Stimulated activated CD4-positive, alpha-beta T cell treated with anti-CD3 and anti-CD28 coated beads, Interleukin-12 subunit alpha, Interleukin-12 subunit beta, amount 100 ng/mL, for 48 hours (primary cell): ENCODE measurements at places on chromosomes 12 and 14.

DNA sequence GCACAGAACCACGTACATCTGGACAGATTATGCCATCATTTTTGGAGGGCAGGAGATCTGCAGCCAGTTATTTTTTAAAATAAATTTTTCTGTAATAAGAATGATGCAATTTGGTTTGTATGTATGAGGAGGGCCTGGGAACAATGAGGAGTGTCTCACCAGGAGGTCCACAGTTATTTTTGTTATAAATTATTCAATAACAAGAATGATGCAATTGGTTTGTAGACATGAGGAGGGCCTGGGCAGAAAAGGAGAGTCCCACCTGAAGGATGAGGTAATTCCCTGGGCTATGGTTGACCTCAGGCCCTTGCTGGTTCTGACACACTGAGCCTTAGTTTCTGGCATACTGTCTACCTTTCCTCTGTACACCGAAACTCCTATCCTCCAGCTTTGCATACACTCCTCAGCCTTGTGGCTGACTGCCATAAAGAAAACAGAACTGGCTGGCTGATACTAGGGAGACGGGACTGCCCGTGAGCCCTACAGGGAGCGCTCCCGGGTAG, 9.0 kb upstream of the DCD start:
- no peak for DNase-seq

DNA sequence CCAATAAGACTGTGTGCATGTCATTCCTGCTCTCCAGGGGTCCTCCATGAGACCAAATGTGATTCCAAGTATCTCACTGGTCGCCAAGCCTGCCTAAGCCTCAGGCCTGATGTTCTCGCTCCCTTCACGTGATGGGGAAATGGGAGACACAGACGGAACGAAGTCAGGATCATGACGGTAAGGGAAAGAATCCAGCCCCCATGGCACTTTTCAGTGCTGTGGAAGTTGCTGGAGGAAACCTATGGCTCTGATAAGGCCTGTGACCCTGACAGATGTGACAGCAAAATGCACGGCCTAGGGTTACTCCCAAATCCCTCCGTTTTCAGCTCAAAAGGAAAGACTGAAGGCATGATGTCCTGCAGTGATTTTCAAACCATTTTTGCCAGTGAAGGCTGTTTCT, 184.9 kb downstream of the CALM1 start:
- no peak for DNase-seq

GRCh38 chr12:96081596-96081995, 46.2 kb upstream of the LTA4H start:
- no peak for DNase-seq

GRCh38 chr12:52539083-52539820, 13.7 kb downstream of the KRT71 start:
- no peak for DNase-seq

GRCh38 chr12:107105410-107105703, 12.0 kb upstream of the CRY1 start:
- DNase-seq: no peak

- no peak for DNase-seq
Observed at GRCh38 chr12:33536431-33536830, 96.8 kb upstream of the SYT10 start.

DNA sequence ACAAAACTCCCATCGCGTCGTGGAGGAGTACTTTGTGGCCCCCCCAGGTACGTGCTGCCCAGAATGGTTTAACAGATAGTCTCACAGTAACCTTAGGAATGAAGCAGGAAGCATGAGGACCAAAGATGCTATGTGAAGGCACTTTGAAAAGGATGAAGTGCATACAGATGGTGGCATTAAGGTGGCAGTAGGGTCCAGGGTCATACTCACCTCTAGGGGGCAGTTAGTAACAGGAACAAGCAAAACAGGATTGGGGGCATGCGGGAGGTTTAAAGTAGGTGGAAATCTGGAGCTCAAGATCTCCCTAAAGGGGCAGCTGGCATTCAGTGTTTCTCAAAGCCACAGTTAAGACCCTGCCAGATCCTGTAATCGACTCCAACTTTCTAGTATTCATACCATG, 10.9 kb downstream of the GATC start:
- DNase-seq: no peak

- no peak for DNase-seq
Observed at GRCh38 chr14:77007183-77007974, 21.1 kb downstream of the IRF2BPL start.

DNA sequence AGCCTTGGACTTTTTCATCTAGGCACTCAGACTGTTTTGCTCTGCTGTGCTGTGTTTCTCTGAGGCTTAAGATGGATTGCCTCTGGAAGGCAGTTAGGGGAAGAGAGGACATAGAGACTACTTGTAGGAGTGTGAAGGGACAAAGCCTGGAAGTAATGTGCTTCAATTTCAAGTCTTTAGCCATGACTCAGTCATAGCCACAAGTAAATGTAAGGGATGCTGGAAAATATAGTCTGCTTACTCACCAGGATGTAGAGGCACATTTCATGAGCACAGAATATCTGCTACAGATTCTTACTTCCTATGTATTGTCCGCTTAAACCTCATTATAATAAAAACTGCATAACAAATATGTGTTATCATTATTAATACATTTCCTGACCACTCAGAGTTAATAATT, 794.3 kb upstream of the NOVA1 start:
- DNase-seq: no peak

DNA sequence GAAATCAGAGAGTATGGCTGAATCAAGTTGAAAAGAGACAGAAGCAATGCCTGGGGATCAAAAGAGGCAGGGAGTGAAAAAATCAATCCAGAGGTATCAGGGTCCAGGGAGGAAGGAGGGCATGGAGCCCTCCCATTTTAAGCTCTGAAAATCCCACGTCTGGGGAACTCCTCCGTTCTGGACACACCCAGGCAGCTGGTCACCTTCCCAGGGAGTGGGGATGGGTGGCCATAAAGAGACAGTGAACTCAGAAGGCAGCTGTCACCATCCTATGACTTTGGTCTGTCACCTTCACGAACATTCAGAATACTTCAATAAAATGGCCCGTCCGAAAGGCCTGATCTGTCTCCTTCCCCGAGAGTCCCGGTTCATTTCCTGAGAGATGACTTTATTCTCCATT, 71.6 kb downstream of the MAP1LC3B2 start:
- no peak for DNase-seq

DNA sequence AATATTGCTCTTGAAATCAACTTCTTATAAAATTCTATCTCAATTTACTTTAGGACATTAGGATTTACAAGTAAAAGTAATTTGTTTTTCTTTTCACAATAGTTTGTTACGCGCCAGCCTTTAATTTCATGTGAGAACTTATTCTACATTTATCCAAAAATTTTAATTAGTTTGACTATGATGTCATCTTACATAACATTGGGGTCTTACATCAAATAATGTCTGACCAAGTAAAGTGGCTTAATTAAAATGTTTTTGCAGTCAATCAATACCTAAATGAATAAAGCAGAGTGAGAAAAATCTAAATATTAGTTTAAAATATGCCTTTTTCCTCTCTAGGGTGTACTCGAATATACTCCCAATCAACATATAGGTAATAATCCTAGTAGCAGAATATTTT, 666.2 kb upstream of the FBXO33 start:
- DNase-seq: no peak

- DNase-seq: no peak
Observed at GRCh38 chr12:129762436-129762835, 141.4 kb downstream of the TMEM132D start.

DNA sequence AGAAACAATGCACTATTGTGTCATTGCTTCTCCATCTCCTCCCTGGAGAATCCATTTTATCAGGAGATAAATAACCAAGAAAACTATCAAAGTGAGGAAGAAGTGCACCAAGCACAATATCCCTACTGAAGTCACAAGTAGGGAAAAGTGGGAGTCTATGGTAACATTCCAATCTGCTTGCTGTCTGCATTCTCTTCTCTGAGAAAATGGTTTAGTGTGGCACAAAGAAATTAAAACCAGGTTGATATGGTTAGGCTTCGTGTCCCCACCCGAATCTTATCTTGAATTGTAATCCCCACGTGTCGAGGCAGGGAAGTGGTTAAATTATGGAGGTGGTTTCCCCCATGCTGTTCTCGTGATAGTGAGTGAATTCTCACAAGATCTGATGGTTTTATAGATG, 209.7 kb downstream of the PRKD1 start:
- no peak for DNase-seq

DNA sequence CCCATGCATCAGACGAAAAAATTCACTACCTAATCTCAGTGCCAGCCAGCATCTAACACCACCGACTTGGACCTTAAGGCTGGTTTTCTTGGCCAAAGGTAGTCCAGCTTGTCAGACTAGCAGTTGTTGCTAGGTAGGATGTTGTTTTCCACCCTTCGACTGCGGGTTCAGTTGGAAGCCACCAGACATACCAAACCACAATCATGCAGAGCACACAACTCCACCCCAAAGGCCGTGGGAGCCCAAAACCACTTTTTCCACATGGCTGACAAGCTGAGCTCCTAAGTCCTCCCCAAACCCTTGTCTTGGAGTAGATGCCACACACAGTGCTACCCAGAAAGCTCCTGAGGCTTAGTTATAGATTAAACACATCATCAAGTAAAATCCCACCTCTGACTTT, 46.8 kb downstream of the LRIG3 start:
- no peak for DNase-seq

- no peak for DNase-seq
Observed at GRCh38 chr14:101445278-101445677, 116.0 kb upstream of the DIO3 start.

GRCh38 chr12:84702001-84702400, 210.6 kb downstream of the SLC6A15 start:
- no peak for DNase-seq

GRCh38 chr14:51954657-51955056, 34.7 kb upstream of the RTRAF start:
- DNase-seq: no peak

GRCh38 chr12:119804011-119804641, 73.0 kb downstream of the CIT start:
- DNase-seq: no peak

DNA sequence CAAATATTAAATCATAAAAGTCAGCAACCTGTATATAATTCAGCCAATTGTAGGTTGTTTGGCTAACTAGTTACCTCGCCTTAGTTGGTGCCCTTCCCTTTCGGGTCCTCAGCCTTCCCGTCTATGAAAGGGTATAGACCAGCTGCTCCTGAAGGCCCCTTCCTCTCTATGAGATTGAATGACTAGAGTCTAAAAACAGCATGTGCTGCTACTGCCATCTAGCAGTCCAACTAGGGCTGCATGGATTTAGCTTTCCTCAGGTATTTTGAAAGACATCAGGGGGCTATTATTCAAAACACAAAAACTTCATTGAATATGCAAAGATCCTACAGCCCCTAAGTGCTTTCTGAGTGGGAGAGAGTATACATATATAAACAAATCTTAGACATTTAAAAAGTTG, 37.0 kb upstream of the TMEM263 start:
- DNase-seq: no peak

DNA sequence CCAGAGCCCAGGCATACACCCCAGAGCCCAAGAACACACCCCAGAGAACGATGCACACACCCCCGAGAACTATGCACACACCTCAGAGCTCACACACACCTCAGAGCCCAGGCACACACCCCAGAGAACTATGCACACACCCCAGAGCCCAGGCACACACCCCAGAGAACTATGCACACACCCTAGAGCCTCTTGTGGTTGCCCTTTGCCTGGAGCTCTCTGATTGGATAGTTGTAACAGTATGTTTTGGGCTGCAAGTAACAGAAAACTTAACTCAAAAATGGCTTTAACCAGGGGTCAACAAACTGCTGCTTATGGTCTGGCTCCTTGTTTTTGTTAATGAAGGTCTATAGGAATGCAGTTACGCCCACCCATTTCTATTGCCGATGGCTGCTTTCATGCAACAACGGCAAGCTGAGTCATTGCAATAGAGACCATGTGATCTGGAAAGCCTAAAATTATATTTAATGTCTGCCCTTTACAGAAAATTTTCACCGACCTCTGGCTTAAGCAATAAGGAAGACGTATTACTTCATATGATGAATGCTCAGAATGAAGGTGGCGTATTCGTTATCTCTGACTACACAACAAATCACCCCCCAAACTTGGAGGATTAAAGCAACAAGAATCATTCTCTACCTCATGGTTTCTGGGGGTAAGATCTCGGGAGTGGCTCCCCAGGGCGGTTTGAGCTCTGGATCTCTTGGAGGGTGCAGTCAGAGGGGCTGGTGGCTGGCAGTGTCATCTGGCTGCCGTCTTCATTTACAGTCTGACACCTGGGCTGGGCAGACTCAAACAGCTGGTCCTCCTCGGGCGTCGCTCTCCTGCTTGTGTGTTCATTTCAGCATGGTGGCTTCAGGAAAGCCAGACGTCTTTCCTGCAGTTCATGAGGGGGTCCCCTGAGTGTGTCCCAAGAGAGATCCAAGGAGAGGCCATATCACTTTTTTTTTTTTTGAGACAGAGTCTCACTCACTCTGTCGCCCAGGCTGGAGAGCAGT, 66.3 kb upstream of the NCOR2 start:
- DNase-seq: no peak

DNA sequence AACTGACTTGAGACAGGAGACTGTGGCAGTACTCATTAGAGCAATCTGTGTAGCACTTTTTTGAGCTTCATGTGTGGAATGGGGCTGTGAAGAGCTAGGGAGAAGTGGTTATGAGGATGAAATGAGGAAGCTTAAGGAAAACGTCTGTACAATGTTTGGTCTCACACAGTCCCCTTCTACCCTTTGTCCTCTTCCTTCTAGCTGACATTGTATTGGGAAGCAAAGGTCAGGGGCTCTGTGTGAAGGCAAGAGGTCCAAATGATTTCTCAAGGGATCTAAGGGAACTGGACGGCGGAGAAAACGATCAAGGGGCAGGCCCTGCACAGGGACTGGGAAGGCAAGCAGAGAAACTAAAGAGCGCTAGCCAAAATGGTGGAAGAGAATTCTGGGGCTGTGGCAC, 13.1 kb upstream of the CIPC start:
- no peak for DNase-seq

GRCh38 chr14:61586544-61587055, 108.7 kb upstream of the HIF1A start:
- no peak for DNase-seq

DNA sequence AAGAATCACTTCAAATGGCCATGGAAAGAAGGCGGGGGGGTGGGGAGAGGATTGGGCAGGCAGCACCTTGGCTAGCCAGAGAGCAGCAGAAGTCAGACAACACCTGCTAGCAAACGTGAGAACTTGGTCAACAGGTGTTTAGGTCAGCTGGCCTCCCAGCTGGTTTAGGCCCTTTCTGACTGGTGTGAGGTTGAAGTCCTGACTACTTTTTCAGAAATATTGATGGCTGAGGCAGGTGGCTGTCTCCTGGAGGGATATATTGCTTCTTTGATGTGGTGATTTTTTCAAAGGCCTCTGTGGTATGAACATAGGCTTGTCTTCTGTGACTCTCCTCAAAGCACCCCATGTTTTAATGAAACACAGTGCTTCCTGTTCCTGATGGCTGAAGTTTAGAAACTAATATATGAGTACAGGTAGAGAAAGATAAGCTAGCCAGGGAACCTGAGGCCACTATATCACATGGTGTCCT, 238.2 kb upstream of the SSTR1 start:
- DNase-seq: no peak
